Stimulated activated CD4-positive, alpha-beta T cell treated with anti-CD3 and anti-CD28 coated beads, TNF-alpha, amount 100 ng/mL, for 24 hours (primary cell): ENCODE measurements at places on chromosomes 3 and 15.

GRCh38 chr3:126266291-126266840 is 86.0 kb upstream of the ALDH1L1 start:
- DNase-seq, result no peak

GRCh38 chr15:74036271-74037170 is 42.0 kb downstream of the PML start:
- no peak for DNase-seq

- no peak for DNase-seq
Measured at GRCh38 chr3:146948186-146948585, 343.0 kb upstream of the PLSCR5 start.

DNA sequence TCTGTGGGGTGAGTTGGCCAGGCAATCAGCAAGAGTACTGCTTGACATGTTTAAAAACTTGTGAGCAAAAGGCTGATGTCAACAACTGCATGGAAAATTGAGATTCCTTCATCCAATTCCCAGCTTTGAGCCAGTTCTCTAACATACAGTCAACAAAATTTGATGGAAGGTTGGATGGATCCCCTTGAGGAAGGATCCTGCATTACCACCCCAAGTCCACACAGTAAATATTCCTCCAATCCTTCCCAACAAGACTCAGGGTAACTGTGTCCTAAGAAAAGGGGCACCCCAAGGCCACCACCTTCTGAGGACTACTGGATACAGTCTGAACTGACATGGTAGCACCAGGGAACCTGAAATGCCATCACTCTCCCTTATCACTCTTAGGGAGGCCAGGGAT is 15.1 kb downstream of the GLB1 start:
- no peak for DNase-seq

GRCh38 chr15:66824424-66824823 is 122.4 kb downstream of the SMAD6 start:
- DNase-seq, result no peak

GRCh38 chr3:74546426-74546825 is 68.0 kb downstream of the CNTN3 start:
- no peak for DNase-seq

- DNase-seq, result no peak
Measured at GRCh38 chr15:39851500-39852092, 68.5 kb downstream of the GPR176 start.

GRCh38 chr3:153906366-153906765 is 214.8 kb upstream of the ARHGEF26 start:
- DNase-seq, result no peak

- no peak for DNase-seq
Measured at GRCh38 chr3:150631515-150632221, 28.5 kb downstream of the SELENOT start.

GRCh38 chr3:55828712-55829111 is 341.6 kb upstream of the WNT5A start:
- no peak for DNase-seq

DNA sequence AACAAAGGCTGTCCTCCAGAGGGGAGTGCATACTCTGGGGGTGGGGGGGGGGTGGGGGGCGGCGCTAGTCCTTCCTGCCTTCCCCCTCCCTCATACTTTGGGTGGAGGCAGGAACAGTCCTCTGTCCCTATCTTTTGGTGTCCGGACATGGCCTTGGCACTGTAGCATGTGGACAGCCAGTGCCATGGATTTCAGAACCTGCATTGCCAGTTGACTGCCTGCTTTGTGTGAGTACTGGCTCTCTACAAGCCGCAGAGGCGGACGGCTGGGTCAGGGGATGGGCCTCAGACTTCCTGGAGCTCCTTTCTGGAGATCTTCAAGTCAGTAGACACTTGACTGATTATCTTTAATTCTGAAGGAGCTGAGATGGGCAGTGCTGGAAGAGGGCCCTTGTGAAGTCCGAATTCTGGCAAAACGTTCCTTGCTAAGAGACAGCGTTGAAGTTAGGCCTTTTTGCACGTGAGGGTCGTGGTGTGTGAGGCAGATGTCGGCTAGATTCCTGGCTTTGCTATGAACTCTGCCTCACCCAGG is 2.5 kb downstream of the CLDN11 start:
- no peak for DNase-seq

- no peak for DNase-seq
Measured at GRCh38 chr15:90593499-90594158, 63.9 kb downstream of the CRTC3 start.

DNA sequence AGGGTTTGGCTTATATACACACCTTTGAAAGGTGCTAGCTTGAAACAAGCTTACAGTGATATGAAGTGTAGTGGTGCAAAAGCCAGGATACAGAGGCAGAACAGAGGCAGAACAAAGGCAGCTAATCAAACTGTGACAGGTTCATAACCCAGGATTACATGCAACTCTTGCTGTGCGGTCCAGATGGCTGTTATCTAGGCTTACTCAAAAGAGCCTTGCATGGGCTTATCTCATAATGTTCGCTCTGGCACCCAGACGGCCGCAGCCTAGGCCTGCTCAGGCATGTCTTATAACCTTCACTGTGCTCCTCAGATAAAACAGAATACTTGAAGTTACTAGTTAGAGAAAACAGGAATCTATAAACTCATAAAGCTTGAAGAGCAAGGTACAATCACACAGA is 22.8 kb upstream of the NOX5 start:
- DNase-seq, result no peak

DNA sequence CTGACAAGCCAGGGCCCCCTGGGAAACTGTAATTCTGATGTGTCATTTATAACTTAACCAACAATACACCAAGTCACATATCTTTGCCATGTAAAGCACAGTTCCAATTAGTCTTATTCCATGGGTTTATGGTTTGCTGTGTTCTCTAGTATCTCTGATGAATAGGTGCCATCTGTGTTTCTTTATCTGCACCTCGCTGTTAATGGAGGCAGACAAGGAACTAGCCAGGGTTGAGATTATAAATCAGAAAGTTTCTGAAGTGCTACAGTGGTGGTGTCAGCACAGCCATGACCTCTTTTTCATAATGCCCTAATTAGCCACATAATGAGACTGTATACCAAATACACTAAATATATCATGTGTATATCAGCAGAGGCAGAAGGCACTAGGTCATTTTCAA is 866.4 kb downstream of the PLOD2 start:
- DNase-seq, result no peak

GRCh38 chr15:42695527-42696071 is 41.3 kb downstream of the CDAN1 start:
- no peak for DNase-seq

DNA sequence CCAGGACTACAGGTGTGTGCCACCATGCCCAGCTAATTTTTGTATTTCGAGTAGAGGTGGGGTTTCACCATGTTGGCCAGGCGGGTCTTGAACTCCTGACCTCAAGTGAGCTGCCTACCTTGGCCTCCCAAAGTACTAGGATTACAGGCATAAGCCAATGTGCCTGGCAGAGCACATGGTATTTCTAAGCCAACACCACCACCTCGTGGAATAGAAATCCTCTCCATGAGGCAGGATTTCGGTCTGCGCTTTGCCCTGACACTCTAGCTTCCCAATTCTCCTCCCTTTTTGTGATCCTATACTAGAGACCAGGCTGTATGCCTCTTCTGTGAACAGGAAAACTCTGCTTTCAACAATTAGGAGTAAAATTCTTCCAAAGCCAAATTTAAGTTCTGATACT is 372.2 kb downstream of the VGLL3 start:
- DNase-seq, result no peak
